ENCODE measurements at places on chromosomes 1 and 21.

GRCh38 chr1:162944974-162945674 is 84.1 kb upstream of the CCDC190 start:
- DNase-seq = no peak

DNA sequence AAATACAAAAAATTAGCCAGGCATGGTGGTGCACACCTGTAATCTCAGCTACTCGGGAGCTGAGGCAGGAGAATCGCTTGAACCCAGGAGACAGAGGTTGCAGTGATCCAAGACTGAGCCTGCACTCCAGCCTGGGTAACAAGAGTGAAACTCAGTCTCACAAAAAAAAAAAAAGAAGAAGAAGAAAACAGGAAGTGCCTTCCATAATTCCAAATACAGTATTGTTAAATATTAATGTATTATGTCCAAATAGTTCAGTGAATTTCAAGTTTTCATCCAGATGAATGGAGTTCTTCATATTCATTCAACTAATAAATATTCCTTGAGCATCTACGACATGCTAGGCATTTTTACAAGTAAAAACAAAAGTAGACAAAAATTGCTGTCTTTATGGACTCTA is 33.3 kb downstream of the PLEKHO1 start:
- no peak for DNase-seq

- DNase-seq = no peak
These were observed 55.0 kb downstream of the COL24A1 start for GRCh38 chr1:86101616-86102015.

DNA sequence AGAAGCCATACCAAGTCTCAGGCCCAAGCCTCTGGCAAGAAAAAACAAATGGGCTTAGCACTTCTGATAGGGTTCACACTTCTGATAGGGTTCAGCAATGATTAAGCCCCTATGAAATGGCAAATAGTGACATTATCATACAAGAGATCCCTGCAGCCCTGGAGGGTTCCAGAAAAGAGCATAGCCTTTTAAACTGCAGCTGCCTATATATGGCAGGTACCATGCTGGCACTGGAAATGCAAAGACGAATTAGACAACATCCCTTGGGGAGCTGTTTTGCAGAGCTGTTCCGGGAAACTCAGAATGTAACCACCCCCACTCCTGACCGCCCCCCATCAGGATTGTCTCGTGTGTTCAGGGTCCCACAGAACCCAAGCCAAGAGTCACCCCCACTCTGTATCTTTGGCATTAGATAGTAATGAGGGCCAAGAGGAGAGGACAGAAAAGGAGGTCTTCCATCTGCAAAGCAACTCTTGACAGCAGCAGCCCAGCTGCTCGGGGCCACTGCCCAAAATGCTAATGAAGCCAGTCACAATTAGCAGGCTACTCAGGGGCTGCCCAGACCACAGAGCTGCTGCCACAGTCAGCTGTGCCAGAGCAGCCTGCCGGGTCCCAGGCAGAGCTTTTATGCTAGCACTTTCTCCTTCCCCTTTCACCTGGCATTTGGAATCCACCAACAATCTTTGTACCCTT is 50.9 kb downstream of the ITPKB start:
- DNase-seq = no peak

DNA sequence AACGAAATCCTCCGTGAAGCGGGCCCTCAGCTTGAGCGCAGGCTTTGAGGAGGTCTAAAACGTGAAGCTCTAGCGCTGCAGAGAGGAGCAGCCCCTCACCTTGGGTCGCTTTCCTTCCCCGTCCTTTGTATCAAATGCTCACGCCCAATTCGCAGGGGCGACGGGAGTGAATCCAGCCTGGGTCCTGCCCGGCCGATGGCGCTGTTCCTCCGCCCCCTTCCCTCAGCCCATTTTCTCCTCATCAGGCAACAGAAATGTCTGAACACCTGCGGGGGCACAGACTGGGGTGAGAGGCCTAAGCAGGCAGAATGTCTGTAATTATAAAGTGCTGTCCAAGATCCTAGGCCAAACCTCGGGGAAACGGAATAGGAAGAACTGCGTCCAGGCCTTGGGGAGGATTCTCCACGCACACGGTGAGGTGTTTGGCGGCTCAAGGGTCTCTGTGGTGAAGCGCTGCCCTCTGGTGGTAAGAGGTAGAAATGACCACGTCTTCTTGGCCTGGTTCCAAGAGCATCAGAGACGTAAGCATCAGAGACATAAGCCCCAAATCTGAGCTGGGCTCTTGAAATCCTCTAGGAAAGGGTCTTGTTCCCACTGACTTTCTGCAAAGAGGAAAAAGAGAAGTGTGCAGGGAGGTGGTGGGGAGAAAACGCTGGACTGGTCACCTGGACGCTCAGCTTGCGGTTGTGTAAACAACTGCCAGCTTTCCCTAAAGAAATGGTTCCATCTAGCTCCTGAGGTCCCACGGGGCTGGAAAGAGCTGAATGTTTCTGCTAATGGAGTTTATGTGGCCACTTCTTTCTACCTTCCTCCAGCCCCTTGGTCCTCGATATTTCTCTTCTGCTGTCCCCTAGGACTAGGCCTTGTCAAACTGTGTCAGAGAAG is 92.1 kb upstream of the CD53 start:
- DNase-seq = peak; percentile 81

DNA sequence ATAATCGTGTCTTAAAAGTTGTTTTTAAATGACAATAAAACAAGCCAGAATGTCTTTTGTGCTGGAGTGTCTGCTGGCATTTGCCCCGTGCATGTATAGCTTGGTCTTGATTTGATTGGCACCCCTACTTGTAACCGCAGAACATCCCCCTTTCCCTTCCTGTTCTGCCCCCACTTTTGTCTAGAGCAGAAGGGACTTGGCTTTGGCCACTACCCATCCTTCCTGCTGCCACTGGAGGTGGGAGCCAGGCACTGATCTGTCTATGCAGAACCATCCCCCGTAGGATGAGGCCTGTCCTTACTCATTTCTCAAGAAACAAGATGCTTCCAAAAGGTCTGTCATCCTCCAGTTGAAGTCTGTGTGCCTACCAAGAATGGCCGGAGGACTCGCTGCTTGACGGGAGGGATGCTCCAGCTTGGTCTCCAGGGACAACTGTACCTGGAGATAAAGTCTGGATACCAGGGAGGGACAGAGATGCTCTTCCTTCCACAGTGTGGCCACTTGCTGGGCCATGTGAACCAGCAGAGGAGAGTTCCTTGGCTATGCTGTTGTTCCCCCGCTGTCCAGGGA is 1.1 kb upstream of the SLC27A3 start:
- no peak for DNase-seq

DNA sequence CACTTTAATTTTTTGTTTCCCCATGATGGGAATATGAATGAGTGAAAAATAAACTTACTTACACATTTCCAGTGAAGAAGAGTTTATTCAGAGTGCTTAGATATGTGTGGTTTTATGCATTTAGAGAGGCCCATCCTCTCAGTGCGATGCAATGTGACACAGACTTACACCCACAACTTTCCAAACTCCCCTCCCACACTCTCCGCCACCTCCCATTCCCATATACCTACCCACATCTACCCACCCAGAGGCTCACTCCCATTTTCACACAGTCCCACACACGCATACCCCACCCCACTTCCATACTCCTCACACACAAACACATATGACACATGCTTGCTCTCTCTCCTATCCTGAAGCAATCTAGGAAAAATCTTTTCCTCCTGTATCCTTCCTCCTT is 21.9 kb upstream of the KANK4 start:
- DNase-seq = no peak

DNA sequence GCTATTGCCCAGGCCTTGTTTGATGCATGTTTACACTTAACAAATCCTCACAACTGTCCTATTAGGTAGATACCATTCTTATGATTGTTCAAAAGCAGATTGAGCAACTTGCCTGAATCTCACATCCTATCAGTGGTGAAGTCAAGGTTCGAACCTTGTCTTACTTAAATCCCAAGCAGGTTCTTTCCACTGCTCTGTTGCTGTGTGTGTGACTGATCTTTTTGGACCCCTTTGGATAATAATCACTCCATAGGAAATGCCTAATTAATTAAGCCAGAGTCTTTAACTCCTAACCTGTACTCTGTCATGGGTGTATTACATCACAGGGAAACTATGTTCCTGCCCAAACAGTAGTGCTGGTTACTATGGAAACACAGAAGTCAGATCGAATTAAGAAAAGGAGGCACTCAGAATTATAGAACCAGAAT is 84.2 kb downstream of the SPATA46 start:
- DNase-seq = no peak

DNA sequence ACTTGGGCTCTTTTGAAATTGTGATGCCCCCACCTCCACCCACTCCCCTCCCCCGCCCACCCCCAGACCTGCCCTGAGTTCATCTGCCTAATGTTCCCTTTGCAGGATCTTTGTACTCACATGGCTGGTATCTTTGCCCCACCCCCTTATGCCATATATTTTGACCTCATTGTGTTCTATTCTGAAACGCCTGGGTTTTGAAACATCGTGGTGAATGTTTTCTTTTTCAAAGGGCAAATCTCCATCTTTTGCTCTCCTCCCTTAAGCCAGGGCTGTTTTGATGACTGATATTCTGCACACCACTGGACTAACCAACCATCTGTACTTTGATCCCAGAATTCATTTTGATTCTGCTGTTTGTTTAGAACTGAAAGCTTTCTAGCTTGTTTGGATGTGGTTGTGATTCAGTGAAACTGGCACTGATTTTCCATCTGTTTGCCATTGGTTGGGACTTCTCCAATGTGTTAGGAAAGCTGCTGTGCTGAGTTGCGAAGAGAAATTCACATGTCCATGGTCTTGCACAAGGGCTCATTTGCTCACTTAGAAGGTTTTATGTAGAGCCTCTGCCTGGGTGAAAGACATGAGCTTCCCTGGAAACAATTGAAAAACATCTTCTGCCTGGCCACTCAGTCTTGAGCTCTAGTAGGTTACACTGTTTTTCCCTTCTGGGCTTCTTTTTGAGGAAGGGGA is 16.5 kb downstream of the SMAP2 start:
- DNase-seq = no peak

DNA sequence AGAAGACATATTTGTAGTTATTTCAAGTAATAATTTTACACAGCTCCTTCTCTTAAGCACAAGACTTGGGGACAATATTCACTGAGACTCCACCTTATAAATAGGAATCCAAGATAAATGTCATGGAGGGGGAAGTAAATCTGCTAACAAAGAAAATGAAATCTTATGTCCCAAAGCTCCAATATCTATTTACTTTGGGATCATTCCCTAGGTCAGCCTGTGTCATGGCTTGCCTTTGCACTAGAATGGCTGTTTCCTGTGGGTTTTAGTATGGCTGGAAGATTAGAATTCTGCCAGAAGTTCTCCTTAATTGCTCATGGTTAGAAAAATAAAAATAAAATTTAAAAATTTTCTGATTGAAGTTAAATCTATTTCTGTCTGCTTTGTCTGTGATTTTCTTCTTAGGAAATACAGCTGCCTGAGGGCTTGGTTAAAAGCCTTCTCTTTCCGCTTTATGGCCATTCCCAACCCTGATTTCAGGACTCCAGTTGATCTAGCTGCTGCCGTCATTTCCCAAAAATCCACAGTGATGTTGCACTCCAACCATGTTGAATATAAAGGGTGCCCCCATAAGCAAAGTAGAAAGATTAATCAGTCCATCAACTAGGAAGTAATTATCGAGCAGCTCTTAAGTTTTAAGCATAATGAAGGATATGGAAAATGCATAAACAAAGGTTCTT is 326.4 kb upstream of the LYPLAL1 start:
- DNase-seq = no peak

GRCh38 chr1:86154571-86155050 is 2.0 kb downstream of the COL24A1 start:
- DNase-seq = no peak

DNA sequence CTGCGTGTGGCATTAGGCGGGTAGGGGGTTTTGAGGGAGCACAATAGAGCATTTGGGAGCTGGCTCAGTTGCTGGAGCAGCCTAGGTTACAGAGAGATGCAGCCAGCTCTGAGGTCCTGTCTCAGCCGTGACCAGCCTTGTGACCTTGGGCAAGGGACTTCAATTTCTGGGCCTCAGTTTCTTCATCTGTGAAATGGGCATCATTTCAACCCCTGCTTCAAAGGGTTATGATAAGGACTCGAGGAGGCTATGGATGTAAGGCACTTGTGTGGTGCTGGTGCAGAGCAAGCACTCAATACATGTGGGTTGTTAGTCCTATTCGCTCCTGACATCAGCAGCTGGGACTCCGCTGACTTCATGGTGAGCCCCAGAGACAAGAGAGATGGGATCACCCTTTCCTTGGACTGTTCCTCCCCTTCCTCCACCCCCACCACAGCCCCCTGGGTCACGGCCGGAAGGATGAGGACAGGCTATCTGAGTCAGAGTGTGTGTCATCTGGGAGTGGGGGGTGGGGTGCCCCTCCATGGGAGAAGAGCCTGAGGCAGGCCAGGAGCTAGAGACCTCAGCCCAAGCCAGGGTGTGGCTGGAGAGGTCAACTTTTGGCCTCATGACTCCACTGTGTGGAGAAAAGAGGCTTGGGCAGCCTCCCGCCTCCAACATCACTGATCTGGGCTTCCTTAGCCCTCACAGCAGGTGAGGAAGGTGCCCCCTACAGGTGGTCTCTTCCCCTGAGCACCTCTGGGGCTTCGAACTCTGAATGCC is 71.4 kb upstream of the ZBTB40 start:
- no peak for DNase-seq

DNA sequence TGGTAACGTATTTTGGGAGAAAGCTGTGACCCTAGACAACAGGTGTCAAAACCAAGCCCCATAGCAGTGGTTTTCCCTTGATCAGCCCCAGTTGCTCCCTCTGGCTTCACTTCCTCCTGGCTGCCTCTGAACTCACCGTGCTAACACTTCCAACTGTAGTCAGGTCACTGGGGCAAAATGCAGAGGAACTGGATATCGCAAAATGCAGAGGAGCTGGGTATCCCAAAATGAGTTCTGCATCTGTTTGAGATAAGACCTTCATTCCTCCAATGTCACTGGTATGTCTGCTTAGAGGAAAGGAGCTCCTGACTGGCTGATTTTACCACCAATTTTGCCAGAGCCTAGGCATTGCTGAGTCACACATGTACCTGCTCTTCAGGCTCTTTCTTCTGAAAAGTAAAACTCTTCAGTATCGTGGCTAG is 19.6 kb upstream of the TACSTD2 start:
- no peak for DNase-seq

DNA sequence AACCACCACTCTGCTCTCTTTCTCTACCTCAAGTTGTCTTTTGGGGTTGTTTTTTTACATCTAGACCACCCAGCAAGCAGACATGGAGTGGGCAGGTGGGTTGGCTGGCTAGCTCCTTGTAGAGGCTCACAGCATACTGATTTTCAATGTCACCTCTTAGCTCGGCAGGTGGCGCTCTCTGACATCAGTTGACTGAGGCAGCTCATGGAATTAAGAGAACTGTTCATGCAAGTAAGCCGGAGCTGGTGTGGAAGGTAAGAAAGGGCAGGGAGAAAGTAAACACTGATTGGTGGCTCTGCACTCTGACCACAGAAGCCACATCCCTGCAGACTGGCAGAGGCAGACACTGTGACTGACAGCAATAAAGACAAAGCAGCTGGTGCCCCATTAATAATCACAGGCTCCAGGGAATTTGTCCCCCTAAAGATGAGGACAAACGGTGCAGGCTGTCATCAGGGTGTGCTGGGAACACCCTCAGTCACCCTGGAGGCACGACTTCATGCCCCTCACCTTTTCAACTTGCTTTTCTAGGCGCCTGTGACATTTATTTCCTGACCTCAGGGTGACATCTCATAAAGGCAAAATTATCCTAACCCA is 226.8 kb downstream of the LMX1A start:
- peak; percentile 49 for DNase-seq

GRCh38 chr1:53348486-53349368 is 20.9 kb upstream of the LRP8 start:
- no peak for DNase-seq

GRCh38 chr1:3120140-3120539 is 51.1 kb downstream of the PRDM16 start:
- no peak for DNase-seq
